ENCODE measurements at places on chromosomes 2 and 18.

DNA sequence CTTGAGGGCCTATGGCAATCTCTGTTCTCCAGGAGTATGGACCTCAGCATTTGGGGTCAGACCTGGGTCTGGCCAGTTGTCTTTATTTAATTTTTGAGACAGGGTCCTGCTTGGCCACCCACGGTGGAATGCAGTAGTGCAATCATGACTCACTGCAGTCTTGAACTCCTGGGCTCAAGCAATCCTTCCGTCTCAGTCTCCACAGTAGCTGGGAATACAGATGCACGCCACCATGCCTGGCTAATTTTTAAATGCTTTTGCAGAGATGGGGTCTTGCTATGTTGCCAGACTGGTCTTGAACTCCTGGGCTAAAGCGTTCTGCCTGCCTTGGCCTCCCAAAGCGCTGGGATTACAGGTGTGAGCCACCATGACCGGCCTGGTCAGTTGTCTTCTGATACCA lies 46.4 kb upstream of the INHBB start:
- no peak for DNase-seq

- no peak for DNase-seq
Observed at GRCh38 chr18:77648411-77648810, 398.8 kb downstream of the GALR1 start.

- peak; percentile 80 for DNase-seq
Observed at GRCh38 chr2:58448065-58448507, 207.0 kb upstream of the FANCL start.

- DNase-seq = no peak
Observed at GRCh38 chr2:70442301-70443077, 111.1 kb downstream of the TGFA start.

GRCh38 chr2:144461308-144461766 lies 58.6 kb downstream of the ZEB2 start:
- no peak for DNase-seq

DNA sequence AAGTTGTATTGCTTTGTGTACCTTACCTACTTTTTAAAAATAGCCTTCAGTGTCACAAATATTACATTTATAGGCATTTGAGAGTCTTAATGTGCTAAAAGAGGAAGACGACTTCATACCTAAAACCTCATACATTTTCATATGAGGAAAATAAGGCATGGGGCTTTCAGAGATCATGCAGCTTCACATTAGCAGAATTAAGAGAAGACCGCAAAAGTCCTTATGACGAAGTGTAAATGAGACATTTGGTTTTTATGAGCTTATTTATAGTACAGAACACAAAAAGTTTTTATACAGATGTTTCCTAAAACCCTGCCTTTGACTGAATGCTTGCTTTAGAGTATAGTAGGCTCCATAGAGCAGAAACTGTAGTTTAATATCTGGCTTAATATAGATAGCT lies 10.1 kb upstream of the CCDC138 start:
- DNase-seq = no peak

- no peak for DNase-seq
Observed at GRCh38 chr2:152790883-152791282, 72.5 kb downstream of the ARL6IP6 start.

DNA sequence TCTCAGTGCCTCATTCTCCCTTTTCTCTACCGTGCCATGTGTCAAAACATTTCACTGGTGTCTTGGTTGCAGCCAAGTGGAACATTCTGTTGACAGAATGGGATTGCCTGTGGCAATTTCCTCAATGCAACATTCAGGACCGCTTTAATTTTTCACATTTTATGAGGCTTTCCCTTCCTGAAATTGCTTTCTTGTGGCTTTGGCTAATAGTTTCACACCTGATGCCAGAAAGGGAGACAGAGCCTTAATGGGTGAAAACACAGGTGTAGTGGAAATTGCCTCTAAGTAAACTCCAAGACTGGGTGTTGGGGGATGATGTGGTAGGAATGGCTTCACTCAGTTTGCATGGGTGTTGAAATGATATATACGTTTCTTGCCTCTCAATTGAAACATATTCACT lies 278.3 kb downstream of the TSN start:
- DNase-seq = no peak

DNA sequence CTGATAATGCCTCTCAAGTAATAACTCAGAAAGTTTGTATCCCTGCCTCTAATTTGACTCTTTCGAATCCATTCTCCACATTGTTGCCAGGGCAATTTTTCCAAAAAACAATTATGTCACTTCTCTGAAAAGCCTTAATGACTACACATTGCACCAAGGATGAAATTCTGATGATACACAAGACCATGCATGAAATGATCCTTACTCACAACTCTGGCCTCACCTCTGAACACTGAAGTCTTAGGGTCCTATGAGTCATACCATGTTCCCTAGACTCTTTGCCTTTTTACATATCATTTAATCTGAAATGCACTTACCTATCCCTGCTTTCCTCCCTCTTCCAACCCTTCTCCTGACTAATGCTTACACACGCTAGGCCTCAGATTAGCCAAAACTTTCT lies 51.0 kb downstream of the WDPCP start:
- DNase-seq = no peak

- no peak for DNase-seq
Observed at GRCh38 chr2:140624200-140624599, 1506.6 kb downstream of the LRP1B start.
